MCF 10A (cell line): ENCODE measurements at places on chromosomes 5 and 9. TPM values are rescaled to one million over a fixed set of nuclear protein-coding genes. Genes with fewer than 3 reads are reported as not detected.

- H3K4me1 ChIP-seq, result peaks cover 31% of the 10 kb centered on the region
- no peaks in the 10 kb centered on the region for H3K36me3 ChIP-seq
- no peak overlapping the region for H3K4me3 ChIP-seq
Observed at GRCh38 chr5:132134384-132134783, 60.8 kb downstream of the CSF2 start.

Gene APBA1
- total RNA-seq, result 0.07 TPM in 2 replicates

GRCh38 chr5:127586811-127587210 is 62.1 kb upstream of the CTXN3 start:
- H3K4me3 ChIP-seq, result no peak overlapping the region
- H3K27me3 ChIP-seq, result no peaks in the 10 kb centered on the region
- no peaks in the 10 kb centered on the region for H3K4me1 ChIP-seq
- no peak for DNase-seq
- H3K36me3 ChIP-seq, result no peaks in the 10 kb centered on the region
- no peak overlapping the region for H3K27ac ChIP-seq

DNA sequence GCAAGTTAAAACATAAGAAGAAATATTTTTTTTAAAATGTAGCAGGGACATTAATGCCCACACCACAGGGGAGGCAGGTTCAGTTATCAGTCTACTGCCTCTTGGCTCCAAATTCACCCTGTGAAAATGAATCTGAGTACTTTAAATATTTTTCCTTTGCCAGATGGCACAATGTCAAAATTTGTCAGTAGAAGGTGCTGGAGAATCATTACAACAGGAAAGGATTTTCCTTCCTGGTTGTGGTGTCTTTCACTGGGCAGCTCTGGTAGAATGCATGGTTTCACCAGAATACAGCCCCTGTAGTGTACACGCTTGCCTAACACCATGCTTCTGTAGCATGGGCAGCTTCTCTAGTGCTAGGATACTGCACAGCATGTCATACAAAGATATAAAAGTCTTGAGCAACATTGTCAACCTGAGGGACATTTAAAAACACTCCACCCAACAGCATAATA is 9.7 kb upstream of the SREK1 start:
- no peaks in the 10 kb centered on the region for H3K36me3 ChIP-seq
- no peaks in the 10 kb centered on the region for H3K27me3 ChIP-seq
- no peak overlapping the region for H3K4me3 ChIP-seq
- no peak overlapping the region for H3K27ac ChIP-seq

DNA sequence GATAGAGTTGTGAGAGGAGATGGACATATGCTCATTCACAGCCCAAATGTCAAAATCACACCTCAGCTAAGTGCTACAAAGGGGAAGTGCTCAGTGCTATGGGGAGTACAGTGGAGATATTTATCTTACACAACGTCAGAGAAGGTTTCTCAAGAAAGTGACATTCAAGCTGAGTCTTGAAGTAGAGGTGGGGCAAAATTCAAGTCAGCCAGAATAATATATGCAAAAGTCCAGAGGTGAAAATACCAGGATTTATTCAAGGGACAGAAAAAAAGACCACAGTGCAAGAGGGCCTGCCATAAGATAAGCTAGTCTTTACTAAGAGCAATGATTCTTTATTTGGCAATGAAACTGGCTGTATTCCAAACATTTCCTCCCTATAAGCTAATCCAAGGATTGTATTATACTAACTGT is 327.8 kb upstream of the PIK3R1 start:
- DNase-seq, result peak; percentile 29
- H3K27me3 ChIP-seq, result no peaks in the 10 kb centered on the region
- no peaks in the 10 kb centered on the region for H3K36me3 ChIP-seq
- H3K4me1 ChIP-seq, result peaks cover 10% of the 10 kb centered on the region
- H3K4me3 ChIP-seq, result no peak overlapping the region

Gene NRG2
- 0.23 TPM in 1 of 2 replicates, not detected in the other for total RNA-seq

- H3K27ac ChIP-seq, result no peak overlapping the region
- H3K36me3 ChIP-seq, result no peaks in the 10 kb centered on the region
- H3K27me3 ChIP-seq, result peaks cover 12% of the 10 kb centered on the region
- no peak overlapping the region for H3K4me3 ChIP-seq
Observed at GRCh38 chr5:149671544-149671943, 58.6 kb upstream of the PPARGC1B start.

- peaks cover 12% of the 10 kb centered on the region for H3K4me1 ChIP-seq
- no peaks in the 10 kb centered on the region for H3K27me3 ChIP-seq
- H3K27ac ChIP-seq, result no peak overlapping the region
Observed at GRCh38 chr9:89425921-89426383, 72.0 kb downstream of the SEMA4D start.

GRCh38 chr5:79716839-79717238 is 27.2 kb downstream of the CMYA5 start:
- H3K4me3 ChIP-seq, result no peak overlapping the region
- H3K36me3 ChIP-seq, result no peaks in the 10 kb centered on the region
